ENCODE measurements at places on chromosomes 16 and 17. TPM values are rescaled to one million over a fixed set of nuclear protein-coding genes. Genes with fewer than 3 reads are reported as not detected.

The KAT7 gene
- 91.7 TPM for total RNA-seq

The TP53TG3D gene
- total RNA-seq, result 0.68 TPM

The CCDC137 gene
- total RNA-seq, result 32.0 TPM

The MGAT5B gene
- 0.47 TPM for total RNA-seq

The TP53TG3C gene
- not detected for total RNA-seq

The SPECC1 gene
- total RNA-seq, result 10.0 TPM

DNA sequence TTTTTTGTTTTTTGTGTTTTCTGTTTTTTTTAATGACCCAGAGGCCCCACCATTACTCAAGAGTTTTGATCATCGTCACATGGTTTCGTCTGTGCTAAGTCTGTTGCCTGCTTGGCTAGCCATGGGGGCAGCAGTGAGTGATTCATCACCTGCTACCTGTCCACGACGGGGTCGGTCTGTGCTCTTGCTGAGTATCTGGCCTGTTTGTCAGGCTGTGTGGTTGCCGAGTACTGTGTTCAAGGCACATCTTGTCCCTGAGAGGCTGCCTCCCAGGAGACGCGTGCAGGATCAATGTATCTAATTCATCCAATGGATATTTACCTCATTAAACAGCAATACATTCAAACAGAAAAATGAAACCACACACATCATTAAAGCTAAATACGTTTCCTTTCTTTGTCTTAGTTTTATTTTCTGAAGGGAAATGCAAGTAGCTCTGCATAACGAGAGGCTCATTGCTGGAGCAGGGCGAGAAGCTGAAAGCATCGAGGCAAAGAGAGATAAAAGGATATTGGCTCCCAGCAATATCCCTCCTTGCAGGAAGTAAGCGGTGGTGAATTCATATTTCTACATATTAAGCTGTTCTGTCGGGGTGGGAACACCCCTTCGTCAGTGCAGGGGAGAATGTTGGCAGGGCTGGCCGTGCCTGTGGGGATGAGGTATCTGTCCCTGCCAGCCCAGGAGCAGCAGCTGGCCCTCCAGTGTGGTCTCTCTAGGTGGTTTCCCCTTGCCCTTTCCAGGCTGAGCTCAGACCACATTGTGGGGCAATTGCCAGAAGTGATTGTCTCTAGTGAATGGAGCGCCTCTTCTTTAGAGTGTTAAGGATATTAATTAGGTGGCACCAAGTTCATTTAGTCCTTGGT, 166.2 kb upstream of the ASIC2 start:
- peaks cover 3% of the 10 kb centered on the region for H3K27me3 ChIP-seq
- no peak overlapping the region for H3K4me3 ChIP-seq
- H3K4me1 ChIP-seq, result no peaks in the 10 kb centered on the region
- H3K27ac ChIP-seq, result no peak overlapping the region

DNA sequence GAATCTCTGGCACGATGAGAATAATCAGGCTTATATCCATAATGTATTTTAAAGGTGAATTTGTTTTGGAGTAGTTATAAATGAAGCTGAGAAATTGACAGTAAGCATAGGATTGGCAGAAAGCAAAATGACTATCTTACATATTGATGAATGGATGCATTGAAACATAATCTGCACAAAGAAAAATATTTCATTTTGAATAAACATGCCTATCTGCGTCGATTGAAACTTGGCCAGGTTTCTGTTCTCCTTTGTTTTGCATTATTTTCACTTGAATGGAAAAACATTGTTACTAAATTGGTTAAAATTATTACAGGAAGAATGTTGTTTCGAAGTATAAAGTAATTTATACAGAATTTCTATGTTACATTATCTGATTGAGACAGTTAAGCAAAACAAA, 128.2 kb downstream of the USP22 start:
- H3K27me3 ChIP-seq, result peaks cover 15% of the 10 kb centered on the region
- H3K4me1 ChIP-seq, result peaks cover 7% of the 10 kb centered on the region
- no peaks in the 10 kb centered on the region for H3K36me3 ChIP-seq
- no peak overlapping the region for H3K4me3 ChIP-seq
- H3K27ac ChIP-seq, result no peak overlapping the region
- no peak for DNase-seq

GRCh38 chr16:56589141-56590039, at the start of gene MT3:
Gene MT3 (plus strand): TSS chr16:56589528. CDS start chr16:56589591, 63 bp downstream.
- peaks cover 49% of the 10 kb centered on the region for H3K27me3 ChIP-seq
- no peak within 1 kb of the TSS for H3K27ac ChIP-seq
- H3K36me3 ChIP-seq, result no peaks in the 10 kb centered on the region

GRCh38 chr16:20969386-20969785, 68.8 kb downstream of the LYRM1 start:
- no peaks in the 10 kb centered on the region for H3K36me3 ChIP-seq
- H3K27me3 ChIP-seq, result peaks cover 7% of the 10 kb centered on the region
- no peak for DNase-seq
- H3K4me1 ChIP-seq, result no peaks in the 10 kb centered on the region
- no peak overlapping the region for H3K4me3 ChIP-seq

GRCh38 chr16:84088695-84089395, 27.9 kb downstream of the MBTPS1 start:
- H3K27me3 ChIP-seq, result no peaks in the 10 kb centered on the region
- peaks cover 43% of the 10 kb centered on the region for H3K4me1 ChIP-seq
- H3K4me3 ChIP-seq, result peak overlapping the region; percentile 35
- H3K27ac ChIP-seq, result peak overlapping the region; percentile 73

Measured in activated naive CD8-positive, alpha-beta T cell treated with anti-CD3 and anti-CD28 coated beads, Interleukin-2, amount 10 ng/mL, durations not matched to agents 7 days and 5 days (primary cell).